ENCODE measurements at places on chromosomes 5 and 9.

- DNase-seq, result no peak
These were observed 182.8 kb upstream of the TARS1 start for GRCh38 chr5:33257807-33258429.

GRCh38 chr5:120507197-120507596 lies 43.1 kb downstream of the PRR16 start:
- no peak for DNase-seq

DNA sequence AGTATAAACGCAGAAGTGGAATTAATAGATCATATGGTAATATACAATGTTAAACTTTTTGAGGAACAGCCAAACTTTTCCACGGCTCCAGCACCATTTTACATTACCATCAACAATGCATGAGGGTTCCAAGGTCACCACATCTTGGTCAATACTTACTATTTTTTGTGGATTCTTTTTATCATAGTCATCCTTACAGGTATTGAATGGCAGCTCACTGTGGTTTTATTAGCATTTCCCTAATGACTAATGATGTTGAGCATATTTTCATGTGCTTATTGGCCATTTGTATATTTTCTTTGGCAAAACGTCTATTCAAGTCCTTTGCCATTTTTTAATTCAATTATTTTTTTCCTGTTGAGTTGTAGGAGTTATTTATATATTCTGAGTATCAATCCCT lies 14.1 kb upstream of the RAPGEF6 start:
- no peak for DNase-seq

DNA sequence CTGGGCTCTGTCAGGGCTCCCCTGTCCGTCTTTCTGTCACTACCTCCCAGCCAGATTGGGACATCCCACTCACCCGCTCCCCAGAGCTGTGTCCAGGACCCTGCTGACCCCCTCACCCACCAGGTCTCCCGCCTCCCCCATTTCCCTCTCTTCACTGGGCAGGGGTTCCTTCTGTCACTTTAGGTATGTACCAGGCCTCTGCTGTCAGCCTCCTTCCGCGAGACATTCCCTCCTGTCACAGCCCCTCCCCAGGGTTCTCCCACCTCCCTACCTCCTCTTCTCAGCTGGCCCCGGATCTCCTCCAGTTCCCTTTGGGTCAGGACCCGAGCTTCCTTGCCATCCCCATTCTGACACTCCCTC lies 488 bp downstream of the POLR1E start:
- no peak for DNase-seq

- DNase-seq, result no peak
These were observed 198.7 kb upstream of the KLF9 start for GRCh38 chr9:70613024-70613768.

DNA sequence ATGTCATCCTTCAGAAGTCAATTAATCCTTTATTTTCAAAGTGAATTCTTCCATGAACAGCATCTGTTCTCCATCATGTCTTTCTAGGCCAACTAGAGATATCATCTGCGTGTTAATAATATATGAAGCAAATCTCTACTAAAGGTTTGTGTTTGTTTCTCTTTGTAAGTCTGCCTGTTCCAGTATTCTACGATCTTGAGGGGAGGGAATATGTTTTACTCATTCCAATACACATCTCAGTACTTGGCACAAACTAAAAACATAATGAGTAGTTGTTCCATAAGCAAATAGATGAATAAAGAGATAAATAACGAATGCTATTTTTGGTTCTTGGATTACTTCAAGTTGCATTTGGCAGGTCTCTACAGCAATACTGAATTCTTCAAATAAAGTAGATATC lies 470.7 kb upstream of the GRIN3A start:
- DNase-seq, result no peak

DNA sequence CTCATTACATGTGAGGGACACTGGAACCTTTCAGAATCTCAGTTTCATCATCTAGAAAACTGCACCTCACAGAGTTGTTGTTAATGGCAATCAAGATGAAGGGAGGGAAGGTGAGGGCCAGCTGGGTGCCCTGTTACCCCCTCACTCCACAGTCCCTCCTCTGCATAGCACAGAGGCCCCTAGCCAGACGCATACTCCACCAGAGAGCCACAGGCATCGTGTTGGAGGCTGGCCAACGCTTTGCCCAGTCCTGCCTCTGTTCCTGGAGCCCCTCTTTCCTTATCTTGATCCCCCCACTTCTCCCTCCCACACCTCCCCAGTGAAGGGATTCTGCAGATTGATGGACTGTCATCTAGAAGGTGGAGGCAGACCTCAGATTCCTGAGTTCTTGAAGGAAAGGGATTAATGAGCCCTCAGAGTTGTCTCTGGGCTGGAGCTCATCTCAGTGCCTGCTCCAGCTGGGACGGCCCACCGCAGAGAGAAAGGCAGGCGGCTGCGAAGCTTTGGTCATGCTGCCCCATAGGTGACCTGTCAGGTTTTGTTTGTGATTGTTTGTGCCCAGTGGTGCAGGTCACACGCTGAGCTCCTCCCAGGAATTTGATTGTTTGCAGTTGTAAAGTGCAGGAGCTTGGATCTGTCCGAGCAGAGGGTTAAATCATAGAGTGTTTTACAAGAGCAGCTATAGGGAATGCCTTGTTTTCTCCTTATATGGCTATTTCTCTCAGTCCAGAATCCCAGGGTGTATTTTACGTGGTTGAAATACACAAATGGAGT lies 487.3 kb downstream of the CCDC171 start:
- no peak for DNase-seq

- no peak for DNase-seq
These were observed 317.2 kb upstream of the GRAMD2B start for GRCh38 chr5:126106029-126106428.

DNA sequence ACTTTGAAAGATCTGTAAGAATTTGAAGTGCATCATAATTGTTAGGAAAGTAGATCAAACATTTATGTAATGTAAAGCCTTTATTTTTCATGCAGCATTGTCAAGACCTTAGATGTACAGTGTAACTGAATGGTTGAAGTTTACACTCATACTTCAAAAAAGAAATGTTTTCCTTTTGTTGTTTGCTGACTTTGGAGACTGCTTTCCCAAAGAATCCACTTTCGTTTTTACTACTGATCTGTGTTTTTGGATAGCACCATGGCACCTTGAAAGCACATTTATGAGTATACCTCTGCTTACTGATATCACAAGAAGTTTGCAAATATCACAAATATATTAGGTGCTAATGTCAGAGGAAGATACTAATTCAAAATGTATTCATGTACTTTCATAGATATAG lies 50.0 kb downstream of the PIP5K1B start:
- DNase-seq, result no peak

- DNase-seq, result no peak
These were observed 170.5 kb downstream of the GABRB2 start for GRCh38 chr5:161376034-161376433.

DNA sequence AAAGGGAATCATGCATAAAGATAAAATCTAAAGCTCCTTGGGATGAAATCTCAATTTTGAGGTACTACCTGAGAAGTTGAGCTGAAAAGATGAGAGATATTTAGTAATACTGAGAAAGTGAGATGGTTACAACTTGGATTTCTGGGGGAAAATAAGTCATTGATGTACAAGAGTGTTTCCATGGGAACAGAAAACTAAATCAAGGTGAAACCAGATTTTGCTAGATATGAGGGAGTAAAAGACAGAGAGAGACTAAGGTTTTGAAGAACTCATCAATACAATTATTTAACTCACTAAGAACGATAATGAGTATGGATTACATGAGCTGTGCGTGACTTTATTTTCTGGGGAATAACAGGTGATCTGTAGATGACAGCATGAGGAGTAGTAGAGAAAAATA lies 10.2 kb upstream of the ST8SIA4 start:
- no peak for DNase-seq

GRCh38 chr5:99045871-99046270 lies 117.1 kb upstream of the CHD1 start:
- DNase-seq, result no peak

DNA sequence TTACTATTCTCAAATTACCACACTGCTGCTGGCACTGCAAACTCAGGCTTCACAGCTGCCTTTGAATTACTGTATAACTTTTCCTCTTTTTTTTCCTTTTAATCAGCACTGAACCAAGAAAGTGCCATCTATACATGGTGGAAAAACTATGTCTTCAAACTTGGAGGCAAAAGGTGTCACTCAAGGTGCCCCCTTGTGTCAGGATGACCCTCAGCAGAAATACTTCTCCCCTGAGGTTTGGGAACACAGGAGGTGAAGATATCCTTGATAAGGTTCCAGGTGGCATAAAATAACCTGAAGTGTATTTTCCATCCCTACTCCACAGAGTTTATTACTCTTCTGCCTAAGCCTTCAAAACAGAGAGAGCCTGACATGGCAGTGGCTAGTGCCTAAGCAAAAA lies 14.5 kb downstream of the FRMD3 start:
- no peak for DNase-seq

GRCh38 chr9:28092981-28093936 lies 520.0 kb upstream of the C9orf72 start:
- DNase-seq, result no peak

DNA sequence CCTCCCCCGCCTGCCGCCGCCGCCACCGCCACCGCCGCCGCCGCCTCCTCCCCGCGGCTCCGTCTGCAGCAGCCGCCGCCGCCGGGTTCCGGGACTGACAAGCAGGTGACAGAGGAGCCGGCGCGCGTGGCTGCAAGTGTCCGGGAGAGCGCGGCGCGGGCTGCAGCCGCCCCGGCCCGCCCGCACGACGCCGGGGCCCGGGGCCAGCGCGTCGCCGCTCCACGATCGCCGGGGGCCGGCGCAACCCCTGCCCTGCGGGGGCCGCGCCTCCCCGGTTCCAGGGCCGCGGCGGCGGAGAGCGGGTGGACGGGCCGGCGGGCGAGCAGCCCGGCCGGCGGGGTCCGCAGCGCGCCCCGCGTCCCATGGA lies 343 bp downstream of the LMX1B start:
- no peak for DNase-seq

- no peak for DNase-seq
These were observed 31.5 kb downstream of the GOLGA2 start for GRCh38 chr9:128244091-128244836.

GRCh38 chr5:141121985-141122384 lies 367 bp downstream of the PCDHB4 start:
- DNase-seq, result no peak

DNA sequence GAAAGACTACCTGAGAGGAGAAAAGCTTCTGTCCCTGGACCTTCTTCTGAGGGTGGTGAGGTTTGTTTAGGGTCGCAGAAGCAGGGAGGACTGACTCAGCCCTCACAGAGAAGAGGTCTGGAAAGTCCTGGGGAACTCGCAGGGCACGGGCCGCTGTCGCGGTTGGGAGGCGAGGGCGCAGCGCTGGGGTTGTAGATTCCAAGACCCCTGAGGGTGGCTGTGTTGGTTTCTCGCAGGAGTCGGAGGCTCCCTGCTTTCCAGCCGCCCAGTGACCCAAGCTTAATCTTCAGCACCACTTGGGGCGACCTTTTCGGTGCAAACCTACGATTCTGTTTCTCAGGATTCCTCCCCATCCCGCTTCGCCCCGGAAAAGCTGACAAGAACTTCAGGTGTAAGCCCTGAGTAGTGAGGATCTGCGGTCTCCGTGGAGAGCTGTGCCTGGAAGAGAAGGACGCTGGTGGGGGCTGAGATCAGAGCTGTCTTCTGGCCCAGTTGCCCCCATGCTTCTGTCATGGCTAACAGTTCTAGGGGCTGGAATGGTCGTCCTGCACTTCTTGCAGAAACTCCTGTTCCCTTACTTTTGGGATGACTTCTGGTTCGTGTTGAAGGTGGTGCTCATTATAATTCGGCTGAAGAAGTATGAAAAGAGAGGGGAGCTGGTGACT lies 482 bp downstream of the SLC27A6 start:
- no peak for DNase-seq

GRCh38 chr5:150987746-150988145 lies 32.6 kb upstream of the GPX3 start:
- DNase-seq, result no peak

DNA sequence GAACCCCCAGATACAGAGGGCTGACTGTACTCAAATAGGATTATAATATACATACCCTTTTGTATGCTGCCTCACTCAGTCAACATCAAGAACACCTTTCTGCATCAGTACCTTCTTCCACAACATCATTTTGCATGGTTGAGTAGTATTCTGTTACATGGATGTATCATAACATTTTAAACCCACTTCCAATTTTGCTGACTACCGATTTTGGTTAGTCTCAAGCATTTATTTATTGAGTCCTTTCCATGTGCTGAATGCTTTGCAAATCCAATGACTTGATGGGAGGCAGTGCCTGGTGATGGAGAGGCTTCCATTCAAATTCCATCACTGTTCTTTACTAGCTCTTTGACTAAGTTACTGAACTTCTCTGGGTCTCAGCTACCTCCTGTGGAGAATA lies 182.0 kb upstream of the KLF4 start:
- no peak for DNase-seq

GRCh38 chr9:93300585-93301081 lies 116.7 kb downstream of the WNK2 start:
- DNase-seq, result no peak

DNA sequence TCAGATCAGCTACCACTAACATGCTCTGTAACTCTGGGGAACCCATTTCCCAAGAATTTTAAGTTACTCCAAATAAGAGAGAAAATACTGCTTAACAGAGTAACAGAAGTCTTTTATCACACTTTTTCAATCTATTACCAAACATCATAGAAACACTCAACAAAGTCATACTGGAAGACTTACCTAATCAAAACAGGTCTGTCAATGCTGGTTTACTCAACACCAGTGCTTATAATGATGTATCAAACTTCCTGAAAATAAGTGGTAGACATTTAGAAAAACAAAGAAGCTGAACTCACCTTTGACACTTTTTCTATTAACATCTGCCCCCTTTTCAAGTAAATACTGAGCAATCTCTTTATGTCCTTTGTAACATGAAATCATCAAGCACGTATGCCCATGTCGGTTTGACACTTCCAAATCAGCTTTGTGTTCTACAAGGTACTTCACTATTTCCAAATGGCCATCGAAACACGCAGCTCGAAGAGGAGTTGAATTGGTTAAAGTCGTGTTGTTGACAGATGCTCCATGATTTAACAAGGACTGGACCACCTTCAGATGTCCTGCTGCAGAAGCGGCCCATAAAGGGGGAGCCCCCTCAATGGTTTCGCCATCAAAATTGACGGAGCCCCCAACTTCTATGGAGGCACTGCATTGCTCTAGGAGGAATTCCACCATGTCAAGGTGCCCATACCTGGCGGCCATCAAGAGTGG lies 1.8 kb downstream of the FEM1C start:
- no peak for DNase-seq

DNA sequence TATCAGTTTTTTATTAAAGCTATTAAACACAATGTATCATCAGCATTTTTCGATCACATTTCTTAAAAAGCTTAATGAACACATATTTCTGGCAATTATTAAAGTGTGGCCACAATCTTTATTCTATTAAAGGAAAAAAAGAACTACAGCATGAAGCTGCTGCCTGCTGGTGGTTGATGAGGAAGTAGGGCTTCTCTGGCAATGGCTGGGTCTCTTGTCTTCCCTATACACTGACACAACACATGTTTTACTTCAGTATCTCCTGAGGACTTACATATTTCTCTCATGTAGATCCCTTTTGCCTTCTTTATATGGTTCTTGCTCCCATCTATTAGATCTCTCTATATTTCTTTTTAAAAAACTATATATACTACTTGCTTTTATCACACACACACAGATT lies 590.7 kb downstream of the RAB3C start:
- no peak for DNase-seq

- DNase-seq, result no peak
These were observed 433.4 kb downstream of the DTWD2 start for GRCh38 chr5:118554981-118555380.

GRCh38 chr9:128092199-128092977 lies 24.4 kb downstream of the SLC25A25 start:
- DNase-seq, result no peak

- DNase-seq, result no peak
These were observed 218.1 kb upstream of the DMRTA1 start for GRCh38 chr9:22228542-22228941.
